ENCODE measurements at places on chromosomes 1 and 21.

DNA sequence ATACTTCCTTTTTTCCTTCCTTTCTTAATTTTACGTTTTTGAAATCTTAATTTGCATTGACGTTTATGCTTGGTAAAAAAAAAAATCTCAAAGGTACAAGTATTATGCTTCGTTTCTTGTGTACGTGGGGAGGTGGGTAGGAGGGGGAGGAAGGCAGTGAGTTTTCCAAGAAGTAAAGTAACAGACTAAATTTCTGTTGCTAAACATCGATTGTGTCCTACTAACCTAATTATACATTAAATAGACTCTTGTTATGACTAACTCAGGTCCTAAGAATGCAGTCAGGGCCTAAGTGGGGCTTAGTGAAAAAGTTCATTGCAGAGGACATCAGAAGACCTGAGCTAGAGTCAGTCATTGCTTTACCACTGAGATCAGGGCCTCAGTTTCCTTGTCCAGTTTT is 17.5 kb downstream of the NEK7 start:
- no peak for DNase-seq

- DNase-seq, result no peak
Observed at GRCh38 chr1:221030990-221031389, 151.7 kb downstream of the HLX start.

DNA sequence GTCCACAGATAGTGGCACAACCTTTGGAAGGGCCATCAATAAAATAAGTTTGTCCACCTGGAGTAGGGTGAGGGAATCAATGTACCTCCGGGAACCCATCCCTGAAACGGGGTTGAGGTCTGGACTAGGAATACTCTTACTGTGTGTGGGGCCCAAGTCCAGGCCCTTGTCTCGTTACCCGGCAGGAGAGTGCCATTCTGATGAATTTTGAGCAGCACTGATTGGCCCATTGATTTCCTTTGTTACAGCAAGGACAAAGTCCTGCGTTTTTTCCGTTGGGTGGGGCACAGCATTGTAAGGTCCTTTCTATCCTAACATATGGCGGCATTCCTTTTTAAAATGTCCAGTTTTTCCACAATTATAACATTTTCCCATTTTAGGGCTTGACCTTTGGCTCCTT is 75.2 kb downstream of the AXDND1 start:
- no peak for DNase-seq

DNA sequence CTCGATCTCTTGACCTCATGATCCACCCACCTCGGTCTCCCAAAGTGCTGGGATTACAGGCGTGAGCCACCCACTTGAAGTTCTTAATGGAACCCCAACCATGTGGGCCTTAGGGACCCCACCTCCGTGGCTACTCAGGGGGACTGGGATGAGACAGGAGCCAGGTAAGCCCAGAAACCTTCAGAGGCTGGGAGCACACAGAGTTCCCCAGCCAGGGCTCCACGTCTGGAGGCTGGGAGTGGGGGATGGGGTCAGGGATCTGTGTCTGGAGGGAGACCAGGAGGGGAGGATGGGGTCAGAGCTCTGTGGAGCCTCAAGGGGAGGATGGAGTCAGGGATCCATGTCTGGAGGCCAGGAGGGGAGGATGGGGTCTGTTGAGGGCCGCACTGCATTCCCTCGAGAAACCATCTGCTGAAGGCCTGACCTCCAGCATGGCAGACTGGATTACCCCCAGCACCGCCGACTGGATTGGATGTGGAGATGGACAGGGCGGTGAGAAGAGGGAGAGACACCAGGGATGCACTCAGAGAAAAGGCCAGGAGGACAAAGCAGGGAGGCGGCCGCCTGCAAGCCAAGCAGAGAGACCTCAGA is 2.1 kb upstream of the FTCD start:
- DNase-seq, result no peak

GRCh38 chr1:228101994-228102790 is 933 bp downstream of the C1orf35 start:
- DNase-seq, result no peak

- peak; percentile 77 for DNase-seq
Observed at GRCh38 chr21:43975469-43976098, 36.5 kb upstream of the TRAPPC10 start.

- no peak for DNase-seq
Observed at GRCh38 chr1:221669441-221669840, 72.4 kb downstream of the DUSP10 start.

- DNase-seq, result no peak
Observed at GRCh38 chr1:76230842-76231281, 156.3 kb downstream of the ST6GALNAC3 start.

GRCh38 chr1:155946633-155947219 is 5.3 kb downstream of the RXFP4 start:
- DNase-seq, result no peak

GRCh38 chr1:44310006-44310405 is 45.1 kb downstream of the ERI3 start:
- no peak for DNase-seq

GRCh38 chr1:51558375-51558924 is 39.4 kb upstream of the EPS15 start:
- DNase-seq, result no peak

GRCh38 chr1:81151206-81151605 is 649.5 kb upstream of the ADGRL2 start:
- DNase-seq, result no peak

- no peak for DNase-seq
Observed at GRCh38 chr1:204996981-204997380, 46.0 kb upstream of the CNTN2 start.

- peak; percentile 46 for DNase-seq
Observed at GRCh38 chr1:15246960-15247614, at the start of gene FHAD1. Gene FHAD1 (plus strand): TSS chr1:15247223. CDS start chr1:15251785, 4,562 bp downstream.

DNA sequence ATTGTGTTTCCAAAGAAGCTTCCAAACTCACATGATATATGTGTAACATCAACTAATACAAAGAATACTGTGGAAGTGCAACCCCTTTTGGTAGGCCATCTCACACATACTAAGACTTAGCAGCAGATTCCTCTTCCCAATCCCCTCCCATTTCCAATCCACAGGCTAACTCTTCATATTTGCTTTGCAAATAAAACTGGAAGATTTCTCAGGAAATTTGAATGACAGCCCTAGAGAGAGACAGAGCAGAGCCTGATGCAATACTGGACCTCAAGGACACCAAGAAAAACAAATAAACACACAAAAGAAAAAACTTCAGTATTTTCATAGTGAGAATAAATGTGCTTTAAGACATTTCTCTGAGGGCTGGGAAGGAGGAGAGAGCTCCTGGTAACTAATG is 190.2 kb upstream of the BRINP3 start:
- DNase-seq, result no peak

Measured in activated CD4-positive, alpha-beta T cell treated with anti-CD3 and anti-CD28 coated beads for 24 hours (primary cell).